Lower leg skin (tissue), 4 donors: ENCODE measurements at places on chromosomes 13 and 19. TPM values are rescaled to one million over a fixed set of nuclear protein-coding genes. Genes with fewer than 3 reads are reported as not detected.

The PRX gene
- total RNA-seq = 7.3 TPM

The CYP2A7 gene
- not detected for total RNA-seq

The PTH2 gene
- total RNA-seq = not detected

The FAM83E gene
- 0.53 TPM for total RNA-seq

The UBA52 gene
- total RNA-seq = 760 TPM

The VSIG10L gene
- 42.9 TPM for total RNA-seq

The WDR88 gene
- total RNA-seq = not detected

The RFPL4AL1 gene
- not detected for total RNA-seq

The MATK gene
- total RNA-seq = 3.7 TPM

The CYP4F8 gene
- total RNA-seq = 4.6 TPM

The MUC16 gene
- total RNA-seq = 0.55 TPM

The PLK5 gene
- 0.23 TPM for total RNA-seq

The CCL25 gene
- total RNA-seq = 0.81 TPM
